ENCODE measurements at places on chromosomes 4 and X.

- DNase-seq = no peak
These were observed 18.2 kb downstream of the MRPL1 start for GRCh38 chr4:77880784-77881183.

- no peak for DNase-seq
These were observed 514.7 kb upstream of the SPANXN1 start for GRCh38 chrX:144732588-144732987.

- DNase-seq = no peak
These were observed 168.1 kb downstream of the SCFD2 start for GRCh38 chr4:53197772-53198142.

- DNase-seq = no peak
These were observed 628.3 kb upstream of the MAGEB2 start for GRCh38 chrX:29587107-29587506.

DNA sequence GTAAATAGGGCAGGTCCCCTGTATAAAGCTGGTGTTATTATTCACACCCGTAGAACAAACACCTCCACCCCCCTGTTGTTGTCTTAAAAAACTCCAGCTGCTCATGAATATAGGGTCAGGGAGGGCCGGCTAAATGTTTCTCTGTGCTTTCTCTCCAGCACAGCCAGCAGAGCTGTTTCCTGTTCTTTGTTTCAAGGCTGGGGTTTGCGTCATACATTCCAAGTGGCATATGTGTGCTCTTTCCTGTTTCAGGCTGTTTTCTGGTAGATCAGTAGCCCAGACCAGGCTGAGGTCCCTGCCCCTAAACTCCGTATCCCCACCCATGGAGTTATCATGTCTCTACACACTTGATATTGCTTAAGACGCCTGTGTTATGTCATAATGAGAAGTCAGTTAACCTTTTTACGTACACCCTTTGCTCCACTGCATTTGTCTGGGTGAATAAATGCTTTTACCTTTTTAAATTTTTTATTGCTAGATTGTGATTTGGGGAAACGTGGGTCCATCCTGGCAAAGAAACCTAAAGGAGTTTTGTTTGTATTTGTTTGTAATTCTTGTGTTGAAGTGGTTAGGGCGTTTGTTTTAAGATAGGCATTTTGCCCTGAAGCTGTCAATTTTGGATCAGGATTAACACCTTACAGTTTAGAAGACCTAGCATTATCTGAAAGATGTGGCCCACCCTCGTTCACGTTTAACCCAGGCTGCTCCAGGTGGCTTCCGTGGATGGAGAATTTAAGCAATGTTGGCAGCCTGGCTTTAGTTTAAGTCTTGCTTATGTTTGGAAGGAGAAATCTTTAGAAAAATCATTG, 3.3 kb downstream of the KLF3 start:
- peak; percentile 68 for DNase-seq

- DNase-seq = no peak
These were observed 183.2 kb downstream of the RAP1GDS1 start for GRCh38 chr4:98444371-98444770.

DNA sequence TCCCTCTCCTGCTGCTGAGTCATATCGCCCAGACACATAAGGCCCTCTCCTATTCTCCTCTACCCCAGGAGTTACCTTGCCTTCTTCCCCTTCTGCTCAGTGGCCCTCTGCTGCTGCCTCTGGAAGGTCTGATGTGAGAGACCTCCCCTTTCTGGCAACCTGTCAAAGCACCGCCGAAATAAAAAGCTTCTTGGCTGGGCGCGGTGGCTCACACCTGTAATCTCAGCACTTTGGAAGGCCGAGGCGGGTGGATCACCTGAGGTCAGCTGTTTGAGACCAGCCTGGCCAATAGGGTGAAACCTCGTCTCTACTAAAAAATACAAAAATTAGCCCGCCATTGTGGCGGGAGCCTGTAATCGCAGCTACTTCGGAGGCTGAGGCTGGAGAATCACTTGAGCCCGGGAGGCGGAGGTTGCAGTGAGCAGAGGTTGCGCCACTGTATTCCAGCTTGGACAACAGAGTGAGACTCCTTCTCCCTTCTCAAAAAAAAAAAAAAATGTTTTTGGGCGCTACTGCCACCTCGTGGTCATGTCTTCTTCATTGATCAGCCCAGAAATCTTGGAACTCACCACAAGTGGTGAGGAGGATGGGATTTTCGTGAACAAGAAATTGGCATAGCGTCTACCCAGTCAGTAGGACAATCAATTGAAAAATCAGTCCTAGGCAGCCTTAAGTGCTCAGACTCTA, 8.6 kb upstream of the ZXDA start:
- DNase-seq = no peak

- DNase-seq = no peak
These were observed 321.9 kb downstream of the HS3ST1 start for GRCh38 chr4:11106759-11107158.

DNA sequence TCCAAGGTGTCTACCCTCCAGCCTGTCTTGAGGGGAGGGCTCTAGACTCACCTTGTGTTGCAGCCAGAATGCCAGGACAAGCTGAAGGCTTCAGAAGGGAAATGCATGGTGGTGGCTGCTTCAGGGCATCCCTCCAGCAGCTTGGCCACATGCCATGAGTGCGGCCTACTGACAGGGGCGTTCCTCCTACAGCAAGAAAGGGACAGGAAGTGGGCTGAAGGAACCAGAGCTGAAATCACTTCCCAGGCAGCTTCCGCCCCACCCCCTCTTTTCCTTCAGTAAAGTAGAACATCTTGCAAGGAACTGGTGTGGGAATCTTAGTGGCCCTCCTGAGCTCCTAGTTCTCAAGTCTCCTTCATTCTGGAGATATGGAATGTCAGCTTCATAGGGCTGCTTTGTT, 167.5 kb upstream of the DGKK start:
- DNase-seq = no peak

GRCh38 chrX:15849555-15849954, 5.1 kb downstream of the AP1S2 start:
- no peak for DNase-seq

GRCh38 chrX:12332786-12333347, 194.6 kb downstream of the FRMPD4 start:
- peak; percentile 44 for DNase-seq

DNA sequence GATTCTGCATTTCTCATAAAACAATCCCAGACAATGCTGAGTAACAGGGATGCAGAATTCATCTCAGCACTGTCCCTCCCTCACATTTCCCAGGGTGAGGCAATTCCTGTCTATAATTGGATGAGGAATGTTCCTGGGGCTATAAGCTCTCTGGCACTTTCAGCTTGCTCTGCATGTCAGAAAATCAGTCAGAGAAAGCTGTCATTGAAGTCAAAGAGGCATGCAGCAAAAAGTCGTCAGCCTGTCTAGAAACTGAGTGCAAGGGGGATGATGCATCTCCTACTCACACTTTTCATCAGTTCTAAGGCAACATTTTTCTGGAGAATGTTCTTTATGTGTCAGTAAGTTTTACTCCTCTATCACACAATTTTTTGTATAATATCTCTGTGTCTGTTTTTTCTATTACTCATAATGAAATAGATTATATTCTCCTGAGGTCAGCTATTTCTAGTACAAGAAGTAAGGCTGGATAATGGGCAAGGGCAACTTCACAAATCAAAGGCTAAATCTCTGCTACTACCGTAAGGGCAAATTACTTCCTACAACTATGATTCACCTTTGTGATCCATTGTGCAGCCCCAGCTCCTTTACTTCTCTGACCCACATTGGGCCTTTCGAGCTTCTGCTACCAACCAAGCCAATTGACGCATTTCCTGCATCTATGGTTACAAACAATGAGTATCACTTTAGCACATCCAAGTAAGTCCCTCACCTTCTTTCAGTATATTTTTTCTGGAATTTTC, 56.0 kb downstream of the TASL start:
- DNase-seq = no peak

DNA sequence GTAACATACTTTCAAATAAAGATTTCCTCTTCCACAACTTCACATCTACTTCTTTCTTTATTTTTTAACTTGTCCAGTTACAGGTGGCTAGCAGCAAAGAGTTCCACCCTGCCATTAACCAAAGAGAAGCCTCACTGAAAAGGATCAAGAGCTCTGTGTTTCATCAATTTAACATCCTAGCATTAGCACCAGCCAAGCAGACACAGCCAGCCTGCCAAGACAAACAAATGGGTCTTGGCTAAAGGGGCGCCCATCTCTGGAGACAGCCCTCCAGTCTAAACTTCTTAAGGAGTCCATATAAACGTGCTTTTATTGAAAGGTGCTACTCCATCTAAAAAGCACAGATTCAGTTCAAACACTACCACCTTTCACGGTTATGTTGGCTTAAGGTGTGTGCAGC, 105.3 kb downstream of the ADAMTS3 start:
- DNase-seq = no peak

DNA sequence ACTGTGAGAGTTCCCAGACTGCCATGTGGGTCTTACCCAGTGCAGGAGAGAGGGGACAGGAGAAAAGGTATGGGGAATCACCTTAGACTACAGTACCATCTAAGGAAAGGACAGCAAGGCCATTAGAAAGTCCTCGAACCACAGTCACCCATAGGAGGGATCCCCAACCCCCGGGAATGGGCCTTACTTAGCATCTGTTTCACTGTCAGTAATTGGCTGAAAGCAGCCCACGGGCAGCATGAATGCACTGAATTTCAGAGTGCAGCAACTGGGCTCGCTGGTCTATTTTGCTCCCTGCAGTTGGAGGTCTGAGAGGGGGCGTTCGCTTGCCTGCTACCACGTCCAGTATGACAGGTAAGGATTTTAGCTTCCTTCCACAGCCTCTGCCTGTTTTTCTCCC, 50.4 kb upstream of the KLHL8 start:
- DNase-seq = no peak

DNA sequence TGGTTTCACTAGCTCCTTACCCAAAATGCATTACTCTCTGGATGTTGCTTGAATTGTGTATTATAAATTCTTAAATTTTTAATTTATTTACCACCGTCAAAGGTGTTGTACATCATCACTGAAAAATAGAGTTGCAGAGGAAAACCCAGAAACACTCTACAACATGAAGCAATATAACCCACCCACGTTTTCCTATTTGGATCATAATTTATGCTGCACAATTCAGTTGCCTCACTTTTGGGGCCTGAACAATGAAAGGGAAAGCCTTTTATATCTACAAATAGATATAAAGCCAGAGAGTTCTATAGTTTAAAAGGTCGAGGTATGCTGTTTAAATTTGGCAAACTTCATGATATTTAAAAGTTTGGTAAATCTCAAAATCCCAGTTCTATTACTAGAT, 115.4 kb downstream of the MGST2 start:
- DNase-seq = no peak

DNA sequence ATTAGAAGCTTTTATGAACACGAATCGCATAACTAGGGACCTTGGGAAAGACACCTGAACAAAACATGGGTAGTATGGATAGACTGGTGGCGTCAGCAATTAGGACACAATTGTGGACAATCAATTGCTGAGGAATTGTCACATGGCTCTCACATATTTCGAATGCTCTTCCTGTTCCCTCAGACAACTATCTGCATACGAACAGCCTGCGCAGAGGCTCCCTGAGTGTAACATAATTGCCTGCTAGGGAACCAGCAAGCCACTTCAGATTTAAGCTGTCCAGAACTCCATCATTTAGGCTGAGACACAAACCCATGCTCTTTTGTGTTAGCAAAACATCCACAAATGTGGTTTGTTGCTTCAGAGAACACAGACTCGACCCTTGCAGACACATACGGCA, 160.8 kb downstream of the MGST2 start:
- no peak for DNase-seq

GRCh38 chr4:176805155-176805554, 12.4 kb upstream of the VEGFC start:
- no peak for DNase-seq

All from NCI-H446 treated with DMSO at 0.1 percent for 48 hours (cell line).